Anterior cingulate cortex (tissue), 58 donors: ENCODE measurements at places on chromosomes 13 and 19.

DNA sequence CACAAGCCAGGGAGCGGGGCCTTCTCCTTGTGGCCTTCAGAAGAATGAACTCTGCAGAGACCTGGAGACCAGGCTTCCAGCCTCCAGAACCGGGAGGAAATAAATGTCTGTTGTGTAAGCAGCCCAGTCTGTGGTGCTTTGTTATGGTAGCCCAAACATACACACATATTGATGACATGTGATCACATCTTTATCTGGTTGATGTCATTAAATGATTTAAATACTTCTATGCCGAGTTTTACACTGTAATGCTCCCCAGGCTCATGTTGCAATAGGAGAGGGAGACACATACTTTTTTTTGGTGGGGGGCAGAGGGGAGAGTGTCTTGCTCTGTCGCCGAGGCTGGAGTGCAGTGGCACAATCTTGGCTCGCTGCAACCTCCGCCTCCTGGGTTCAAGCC, 188.0 kb upstream of the IRS2 start:
- DNase-seq, result no peak

DNA sequence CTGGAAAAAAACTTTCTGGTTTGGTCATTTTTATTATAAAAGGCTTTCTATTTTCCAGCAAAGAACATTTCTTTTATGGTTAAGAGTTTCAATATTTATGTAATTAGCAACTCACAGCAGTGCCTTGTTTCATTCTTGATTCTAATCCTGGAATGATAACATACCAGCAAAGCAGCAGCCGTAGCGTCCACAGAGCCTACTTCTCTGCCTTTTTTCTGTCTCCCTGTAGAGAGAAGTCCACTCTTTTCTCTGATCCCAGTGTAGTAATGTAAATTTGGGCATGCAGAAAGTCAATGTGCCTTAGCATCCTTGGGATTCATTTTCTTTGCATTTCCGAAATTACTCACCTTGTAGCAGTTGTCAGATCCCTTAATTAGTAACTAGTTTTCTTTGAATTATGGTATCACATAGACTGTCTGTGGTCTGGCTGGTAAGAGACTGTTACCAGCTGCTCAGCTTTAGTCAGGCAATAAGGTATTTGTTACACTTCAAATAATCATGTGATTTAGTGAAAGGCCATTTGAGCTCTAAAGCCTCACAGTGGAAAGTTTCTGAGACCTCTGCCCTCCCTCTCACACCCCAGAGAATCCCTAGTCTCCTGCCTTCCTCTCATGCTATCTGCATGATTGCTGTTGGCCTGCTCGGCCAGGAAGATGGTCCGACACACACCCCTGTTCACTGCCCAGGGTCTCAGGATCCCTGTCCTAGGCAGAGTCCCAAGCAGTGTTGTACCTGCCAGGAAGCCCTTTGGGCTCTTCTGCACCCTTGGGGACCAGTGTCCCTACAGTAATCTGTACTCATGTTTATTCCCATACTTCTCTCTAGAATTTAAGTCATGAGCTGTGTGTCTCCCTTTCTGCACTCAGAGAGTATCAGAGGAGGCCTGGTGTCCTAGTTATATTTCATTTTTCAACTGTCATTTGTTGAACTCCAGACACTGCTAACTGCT, 86.3 kb downstream of the LRCH1 start:
- no peak for DNase-seq

DNA sequence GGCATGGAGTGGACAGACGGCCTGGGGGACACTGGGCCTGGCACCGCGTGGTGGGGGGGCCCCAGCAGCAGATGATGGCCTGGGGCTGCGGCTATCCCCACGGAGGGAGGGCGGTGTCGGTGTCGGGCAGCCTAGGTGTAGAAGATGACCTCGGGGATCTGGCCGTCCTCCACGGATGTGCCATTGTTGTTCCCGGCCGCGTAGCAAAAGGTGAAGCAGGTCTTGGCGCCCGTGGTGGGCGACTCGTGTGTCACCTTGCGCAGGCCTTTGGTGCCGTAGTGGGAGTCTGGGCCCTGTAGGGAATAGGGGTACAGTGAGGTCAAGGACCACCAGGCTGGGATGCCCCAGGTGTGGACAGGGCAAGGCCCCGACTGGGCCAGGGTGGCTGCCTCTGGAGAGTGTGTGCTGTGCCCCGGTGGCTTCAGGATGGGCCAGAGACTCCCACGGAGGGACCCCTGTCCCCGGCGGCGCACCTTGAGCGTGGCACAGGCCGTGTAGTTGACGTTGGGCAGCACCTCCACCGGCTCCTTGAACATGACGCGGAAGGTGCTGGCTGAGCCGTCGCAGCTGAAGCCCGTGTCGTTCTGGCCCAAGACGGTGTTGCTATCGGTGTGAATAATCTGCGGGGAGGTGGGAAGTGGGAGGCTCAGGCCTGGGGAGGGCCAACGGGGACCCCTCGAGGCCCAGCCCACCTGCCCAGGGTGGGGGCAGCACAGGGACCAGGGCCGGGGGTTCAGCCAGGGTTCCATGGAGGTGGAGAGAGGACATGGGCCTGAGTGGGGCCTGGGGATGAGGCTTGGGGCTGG, 29.0 kb downstream of the BTBD2 start:
- DNase-seq, result no peak

- no peak for DNase-seq
Measured at GRCh38 chr19:41872384-41872774, 4.7 kb upstream of the CD79A start.

DNA sequence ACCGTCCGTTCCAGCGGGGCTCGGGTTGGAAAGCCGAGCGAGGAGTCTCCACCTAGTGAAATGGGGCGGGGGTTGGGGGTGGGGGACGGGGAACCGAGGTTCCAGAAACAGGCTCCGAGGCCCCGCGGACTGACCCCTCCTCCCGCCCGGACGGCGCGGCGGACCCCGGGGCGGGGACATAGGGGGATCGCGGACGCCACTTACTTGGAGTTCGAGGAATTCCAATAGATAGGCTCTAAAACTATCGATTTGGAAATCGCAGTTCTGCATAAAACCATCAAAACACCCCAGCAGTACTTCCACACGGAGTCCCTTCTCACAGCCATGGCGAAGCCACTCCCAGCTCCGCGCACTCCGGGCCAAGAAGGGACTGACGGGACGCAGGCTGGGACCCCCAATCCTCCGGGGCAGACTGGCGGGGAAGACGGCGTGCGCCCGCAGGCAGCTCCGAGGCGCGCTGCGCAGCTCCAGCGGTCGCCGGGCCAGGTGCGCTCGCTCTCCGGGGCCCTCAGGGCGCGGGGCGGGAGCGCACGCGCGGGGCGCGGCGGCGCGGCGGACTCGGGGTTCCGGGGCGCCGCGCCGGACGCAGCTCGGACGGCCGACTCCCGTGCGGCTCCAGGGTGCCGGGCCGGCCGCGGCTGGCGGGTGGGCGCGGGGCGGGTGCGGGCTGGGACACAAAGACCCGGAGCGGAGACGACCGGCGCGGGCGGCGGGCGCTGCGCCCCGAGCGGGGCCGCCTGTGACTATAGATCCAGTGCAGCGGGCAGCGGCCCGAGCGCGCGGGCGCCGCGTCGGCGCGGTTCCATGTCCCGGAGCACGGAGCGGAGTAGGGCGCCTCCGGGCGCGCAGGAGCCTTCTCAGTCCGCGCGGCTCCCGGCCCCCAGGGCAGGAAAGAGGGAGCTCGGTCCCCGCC, 567 bp downstream of the EFNB2 start:
- no peak for DNase-seq

- no peak for DNase-seq
Measured at GRCh38 chr19:51296336-51297093, 14.9 kb upstream of the IGLON5 start.

DNA sequence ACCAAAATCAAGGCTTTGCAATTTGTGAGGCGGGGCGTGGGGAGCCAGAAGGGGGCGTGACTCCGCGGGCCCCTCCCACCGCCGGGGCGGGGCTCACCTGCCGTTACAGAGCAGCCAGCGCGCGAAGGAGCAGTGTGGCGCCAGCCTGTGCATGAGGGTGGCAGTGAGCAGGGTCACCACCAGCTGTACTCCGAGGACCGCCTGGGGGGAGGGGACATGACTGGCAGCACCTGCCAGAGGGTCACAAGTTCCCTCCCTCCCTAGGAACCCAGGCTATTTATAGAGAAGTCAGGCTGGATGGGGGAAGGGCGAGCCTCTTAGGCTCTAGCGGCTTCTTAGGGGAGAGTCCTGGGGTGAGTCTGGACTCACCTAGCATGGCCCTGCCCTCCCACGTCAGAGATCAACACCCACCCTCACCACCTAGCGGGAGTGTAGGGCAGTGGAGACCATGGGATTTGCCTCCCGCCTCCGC, 3.6 kb downstream of the TMEM161A start:
- DNase-seq, result no peak

GRCh38 chr19:28414748-28415147, 798.2 kb downstream of the UQCRFS1 start:
- no peak for DNase-seq

DNA sequence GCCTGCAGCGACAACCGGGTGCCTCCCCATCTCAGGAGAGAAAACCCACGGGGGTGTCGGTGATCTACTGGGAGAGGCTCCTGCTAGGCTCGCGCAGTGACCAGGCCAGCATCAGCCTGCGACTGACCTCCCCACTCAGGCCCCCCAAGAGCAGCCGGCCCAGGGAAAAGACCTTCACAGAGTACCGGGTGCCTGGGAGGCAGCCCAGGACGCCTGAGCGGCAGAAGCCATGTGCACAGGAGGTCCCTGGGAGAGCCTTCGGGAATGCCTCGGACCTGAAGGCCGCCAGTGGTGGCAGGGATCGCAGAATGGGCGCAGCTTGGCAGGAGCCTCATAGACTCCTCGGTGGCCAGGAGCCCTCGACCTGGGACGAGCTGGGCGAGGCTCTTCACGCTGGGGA, 3.9 kb downstream of the ZNF324B start:
- DNase-seq, result no peak

- DNase-seq, result no peak
Measured at GRCh38 chr19:11534948-11535347, 3.7 kb upstream of the CNN1 start.
